ENCODE measurements at places on chromosomes 5 and 9.

GRCh38 chr5:144368556-144368955, 197.9 kb downstream of the KCTD16 start:
- no peak overlapping the region for H3K27ac ChIP-seq
- no peaks in the 10 kb centered on the region for H3K4me1 ChIP-seq
- peaks cover 6% of the 10 kb centered on the region for H3K27me3 ChIP-seq
- H3K36me3 ChIP-seq = no peaks in the 10 kb centered on the region

- H3K36me3 ChIP-seq = no peaks in the 10 kb centered on the region
- H3K27ac ChIP-seq = no peak overlapping the region
- H3K4me3 ChIP-seq = no peak overlapping the region
Observed at GRCh38 chr5:132067451-132067850, 6.1 kb upstream of the CSF2 start.

- no peak overlapping the region for H3K4me3 ChIP-seq
- no peaks in the 10 kb centered on the region for H3K4me1 ChIP-seq
- no peak for DNase-seq
Observed at GRCh38 chr9:35286381-35286780, 124.6 kb downstream of the UNC13B start.

DNA sequence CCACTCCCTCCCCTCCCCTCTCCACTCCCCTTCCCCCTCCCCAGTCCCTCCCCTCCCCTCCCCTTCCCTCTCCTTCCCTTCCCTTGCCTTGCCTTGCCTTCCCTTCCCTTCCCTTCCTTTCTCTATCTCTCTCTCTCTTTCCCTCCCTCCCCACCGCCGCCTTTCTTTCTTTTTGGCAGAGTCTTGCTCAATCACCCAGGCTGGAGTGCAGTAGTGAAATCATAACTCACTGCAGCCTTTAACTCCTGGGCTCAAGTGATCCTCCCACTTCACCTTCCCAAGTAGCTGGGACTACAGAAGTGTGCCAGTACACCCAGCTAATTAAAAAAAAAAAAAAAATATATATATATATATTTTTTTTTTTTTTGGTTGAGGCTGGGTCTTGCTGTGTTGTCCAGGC, 45.5 kb downstream of the IL31RA start:
- H3K4me1 ChIP-seq = peaks cover 3% of the 10 kb centered on the region
- no peak overlapping the region for H3K27ac ChIP-seq
- no peak overlapping the region for H3K4me3 ChIP-seq

DNA sequence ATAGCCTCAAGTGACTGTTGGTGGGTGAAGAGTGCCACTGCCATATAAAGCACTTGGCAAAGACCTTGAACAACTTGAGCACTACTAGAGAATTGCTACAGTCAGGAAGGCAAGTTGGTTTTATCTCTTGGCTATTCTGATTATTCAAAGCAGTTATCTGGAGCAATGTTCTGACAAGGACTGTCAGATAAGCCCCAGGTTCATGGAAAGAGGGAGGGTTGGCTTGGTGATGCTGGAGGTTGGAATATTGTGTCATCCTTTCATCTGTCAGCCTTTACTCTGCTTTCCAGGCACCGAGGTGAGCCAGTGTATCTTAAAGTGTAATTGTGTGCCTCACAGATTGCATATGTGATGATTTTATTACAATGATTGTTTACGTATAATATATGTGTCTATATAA, 548.4 kb upstream of the ZNF608 start:
- no peak overlapping the region for H3K27ac ChIP-seq
- peaks cover 14% of the 10 kb centered on the region for H3K4me1 ChIP-seq
- no peaks in the 10 kb centered on the region for H3K36me3 ChIP-seq

DNA sequence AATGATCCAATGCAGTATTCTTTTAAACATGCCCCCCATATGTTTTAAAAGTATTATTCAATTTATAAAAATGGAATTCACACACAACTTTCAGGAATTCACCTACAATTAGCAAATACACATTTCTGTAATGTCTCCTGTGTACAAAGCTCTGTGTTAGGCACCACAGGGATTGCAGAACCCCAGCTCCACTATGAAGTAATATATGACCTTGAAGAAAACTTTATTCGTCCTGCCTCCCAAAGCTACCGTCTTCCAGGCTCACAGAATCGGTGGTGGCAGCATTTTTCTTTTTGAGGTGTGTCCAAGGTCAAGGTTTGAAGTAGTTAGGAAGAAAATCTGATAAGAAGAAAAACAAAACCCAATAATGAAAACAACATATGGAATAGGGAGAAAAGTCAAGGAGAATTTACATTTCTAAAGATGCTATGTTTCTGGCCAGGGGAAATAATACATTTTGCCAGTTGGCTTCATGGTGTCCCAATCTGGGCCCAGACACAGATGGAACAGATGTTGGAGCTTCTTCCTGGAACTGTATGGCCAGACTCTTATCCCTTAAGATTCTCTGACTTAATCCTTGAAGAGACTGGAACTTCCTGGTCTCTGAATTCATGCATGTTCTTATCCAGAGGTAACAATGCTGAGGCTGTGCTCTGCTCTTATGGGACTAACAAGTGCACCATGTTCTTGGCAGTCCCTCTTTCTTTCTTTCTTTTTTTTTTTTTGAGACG, 22.0 kb upstream of the LVRN start:
- no peak for DNase-seq
- no peaks in the 10 kb centered on the region for H3K4me1 ChIP-seq
- no peak overlapping the region for H3K4me3 ChIP-seq
- peaks cover 2% of the 10 kb centered on the region for H3K27me3 ChIP-seq

GRCh38 chr5:87129046-87129445, 138.6 kb upstream of the RASA1 start:
- no peak for DNase-seq
- H3K27ac ChIP-seq = no peak overlapping the region
- H3K36me3 ChIP-seq = no peaks in the 10 kb centered on the region
- H3K27me3 ChIP-seq = no peaks in the 10 kb centered on the region
- H3K4me3 ChIP-seq = no peak overlapping the region
